ENCODE measurements at places on chromosomes 5 and 9. TPM values are rescaled to one million over a fixed set of nuclear protein-coding genes. Genes with fewer than 3 reads are reported as not detected.

Gene SURF2
- 28.1 TPM for polyA plus RNA-seq

Gene SSBP2
- polyA plus RNA-seq: 87.2 TPM

Gene MAMDC4
- 0.22 TPM for polyA plus RNA-seq

Gene C5orf52
- not detected for polyA plus RNA-seq

Gene OCLN
- 0.12 TPM for polyA plus RNA-seq

Gene PFN3
- polyA plus RNA-seq: not detected

Gene C9orf43
- polyA plus RNA-seq: 0.72 TPM

Gene CDH10
- not detected for polyA plus RNA-seq

Gene SYK
- 0.31 TPM for polyA plus RNA-seq

Gene ANKS6
- 5.0 TPM for polyA plus RNA-seq

Gene OTP
- polyA plus RNA-seq: not detected

Gene CENPH
- 10.5 TPM for polyA plus RNA-seq

Gene LECT2
- polyA plus RNA-seq: not detected

Gene ZNF354C
- 0.97 TPM for polyA plus RNA-seq

Gene CDKN2B-AS1
- polyA plus RNA-seq: not detected

Gene POU5F2
- polyA plus RNA-seq: 0.07 TPM

Gene NEK6
- 0.54 TPM for polyA plus RNA-seq

Gene MSX2
- not detected for polyA plus RNA-seq

Gene OR1Q1
- polyA plus RNA-seq: not detected

Gene FABP6
- polyA plus RNA-seq: not detected

Gene PDE4D
- polyA plus RNA-seq: 6.1 TPM

Gene RANBP3L
- polyA plus RNA-seq: not detected
